NCI-H524 (cell line): ENCODE measurements at places on chromosomes 2 and 18.
A peak's percentile ranks its signal among the peaks of the same experiment; 100 is the strongest.

DNA sequence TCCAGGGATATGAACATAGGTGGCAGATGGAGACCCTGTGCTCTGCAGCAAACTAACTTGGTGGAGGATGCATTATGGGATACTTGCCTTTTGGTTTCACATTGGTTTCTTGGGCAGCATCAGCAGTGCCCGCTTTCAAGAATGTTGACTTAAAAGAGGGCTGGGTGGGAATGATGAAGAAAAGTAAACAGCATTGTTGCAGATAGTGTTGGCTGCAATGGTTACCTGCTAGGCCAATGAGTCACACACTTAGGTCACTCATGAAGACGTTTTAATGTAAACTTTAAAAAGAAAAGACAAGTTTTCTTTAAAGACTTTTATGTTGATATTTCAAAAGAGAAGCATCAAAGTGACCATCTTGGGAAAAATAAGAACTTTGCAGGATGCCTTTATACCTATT, 26.1 kb upstream of the FAM237A start:
- DNase-seq, result no peak

- no peak for DNase-seq
Observed at GRCh38 chr2:12070153-12070552, 323.7 kb downstream of the LPIN1 start.

GRCh38 chr2:238107525-238108422, 7.6 kb downstream of the ESPNL start:
- DNase-seq, result no peak

- no peak for DNase-seq
Observed at GRCh38 chr2:174522553-174522952, 35.7 kb upstream of the GPR155 start.

DNA sequence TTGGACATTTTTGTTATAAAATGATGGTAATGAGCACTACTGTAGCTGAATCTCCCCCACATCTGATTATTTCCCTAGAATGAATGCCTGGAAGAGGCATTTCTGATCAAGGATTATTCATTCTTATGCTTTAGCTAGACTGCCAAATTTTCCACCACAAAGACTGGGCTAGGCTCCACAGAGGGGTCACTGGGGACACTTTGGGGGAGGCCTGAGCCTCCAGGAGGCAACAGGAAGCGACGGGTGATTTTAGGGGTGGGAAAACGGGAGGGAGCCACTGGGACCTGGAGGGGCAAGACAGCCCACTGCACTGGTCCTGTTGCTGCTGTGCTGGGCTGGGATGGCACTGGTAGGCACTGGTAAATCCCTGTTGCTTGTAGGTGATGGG, 2.4 kb upstream of the ASB1 start:
- no peak for DNase-seq

GRCh38 chr2:233384811-233385488, 30.7 kb downstream of the DGKD start:
- DNase-seq, result no peak

GRCh38 chr2:101517758-101518271, 42.9 kb upstream of the RFX8 start:
- no peak for DNase-seq

GRCh38 chr2:122112216-122113005, 357.0 kb downstream of the TSN start:
- DNase-seq, result no peak

DNA sequence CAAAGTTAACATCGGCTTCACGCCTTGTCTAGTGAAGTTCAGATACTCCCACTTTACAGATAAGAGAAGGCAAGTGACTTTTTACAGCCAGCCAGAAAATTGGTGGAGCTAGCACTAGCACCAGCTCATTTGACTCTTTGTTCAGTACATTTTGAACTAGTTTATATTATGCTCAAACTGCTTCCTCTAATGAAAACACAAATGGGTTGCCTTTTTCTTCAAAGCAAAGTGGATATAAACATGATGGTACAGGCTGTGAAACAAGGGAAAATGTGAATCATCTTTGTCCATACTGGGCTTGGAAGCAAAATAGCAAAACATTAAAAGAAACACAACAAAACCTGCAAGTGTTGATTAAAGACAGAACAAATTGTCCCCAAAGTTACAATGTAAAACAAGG, 99.6 kb upstream of the LHCGR start:
- DNase-seq, result no peak

DNA sequence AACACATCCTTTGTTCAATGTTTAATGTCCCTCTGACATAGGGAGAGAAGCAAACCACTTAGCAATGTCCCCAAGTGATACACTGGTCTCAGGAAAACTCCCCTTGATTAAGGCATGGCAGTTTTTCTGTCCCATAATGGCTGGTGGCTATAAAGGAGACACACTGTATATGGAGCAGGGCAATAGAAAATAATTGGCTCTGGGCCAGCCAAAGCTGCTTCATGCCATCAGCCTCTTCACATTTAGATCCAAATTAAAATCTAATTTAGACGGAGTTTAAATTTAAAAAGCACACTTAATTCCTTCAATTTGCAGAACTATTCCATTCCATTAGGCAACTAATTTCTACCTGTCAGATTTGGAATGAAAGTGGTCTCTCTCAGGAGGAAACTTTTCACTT, 638.1 kb downstream of the DSC3 start:
- DNase-seq, result no peak

- peak; percentile 75 for DNase-seq
Observed at GRCh38 chr2:196980001-196980400, 53.5 kb upstream of the PGAP1 start.

DNA sequence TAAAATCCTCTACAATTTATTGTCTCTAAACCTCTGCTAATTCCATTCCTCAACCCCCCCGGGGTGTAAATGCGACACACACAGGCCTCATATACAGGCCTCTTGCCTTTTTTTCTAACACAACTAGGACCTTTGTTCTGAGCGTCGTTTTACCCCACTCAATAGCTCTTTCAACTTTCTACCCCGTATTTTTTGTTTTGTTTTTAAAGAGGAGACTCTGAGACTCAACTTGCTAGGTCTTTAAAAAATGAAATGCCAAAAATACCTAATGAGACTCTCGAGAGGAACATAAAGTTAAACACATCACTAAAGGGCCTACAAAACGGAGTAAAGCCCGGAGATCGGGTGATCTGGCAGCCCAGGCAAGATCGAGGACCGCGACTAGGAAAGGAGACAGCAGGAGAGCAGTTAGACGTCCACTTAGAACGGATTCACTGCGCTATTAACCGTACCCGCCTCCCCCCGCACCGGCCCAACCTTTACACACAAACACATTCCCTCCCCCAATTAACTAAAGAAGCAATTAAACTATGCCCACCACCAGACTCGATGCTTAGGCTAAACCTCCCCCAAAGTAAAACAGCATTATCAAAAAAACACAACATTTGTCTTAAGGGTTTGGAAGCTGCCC, 1.7 kb downstream of the TRIP12 start:
- peak; percentile 7 for DNase-seq

DNA sequence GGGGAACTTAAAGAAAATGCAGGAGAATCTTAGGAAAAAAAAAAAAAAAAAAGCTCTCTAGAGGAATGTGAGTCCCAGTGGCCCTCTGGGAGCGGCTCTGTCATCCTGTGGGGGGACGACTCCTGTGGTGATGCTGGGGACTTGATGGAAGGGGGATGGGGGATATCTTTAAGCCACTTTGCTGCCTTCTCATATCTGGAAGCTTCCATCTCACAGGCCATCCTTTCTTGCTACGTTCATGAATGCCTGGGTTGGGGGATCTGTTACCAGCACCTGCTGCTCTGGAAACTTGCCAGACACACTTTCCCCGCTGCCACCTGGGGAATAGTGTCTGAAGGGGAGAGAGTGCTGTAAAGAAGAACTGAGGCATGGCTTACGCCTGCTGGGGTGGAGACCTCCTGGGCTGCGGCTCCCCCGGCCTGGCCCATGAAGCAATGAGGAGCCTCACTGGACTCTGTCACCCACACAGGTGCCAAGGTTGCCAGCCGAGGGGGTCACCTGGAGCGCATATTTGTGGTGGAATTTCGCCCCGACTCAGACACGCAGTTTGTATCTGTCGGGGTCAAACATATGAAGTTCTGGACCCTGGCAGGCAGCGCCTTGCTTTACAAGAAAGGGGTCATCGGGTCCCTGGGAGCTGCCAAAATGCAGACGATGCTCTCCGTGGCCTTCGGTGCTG, 92.8 kb downstream of the RTN4 start:
- DNase-seq, result peak; percentile 44

DNA sequence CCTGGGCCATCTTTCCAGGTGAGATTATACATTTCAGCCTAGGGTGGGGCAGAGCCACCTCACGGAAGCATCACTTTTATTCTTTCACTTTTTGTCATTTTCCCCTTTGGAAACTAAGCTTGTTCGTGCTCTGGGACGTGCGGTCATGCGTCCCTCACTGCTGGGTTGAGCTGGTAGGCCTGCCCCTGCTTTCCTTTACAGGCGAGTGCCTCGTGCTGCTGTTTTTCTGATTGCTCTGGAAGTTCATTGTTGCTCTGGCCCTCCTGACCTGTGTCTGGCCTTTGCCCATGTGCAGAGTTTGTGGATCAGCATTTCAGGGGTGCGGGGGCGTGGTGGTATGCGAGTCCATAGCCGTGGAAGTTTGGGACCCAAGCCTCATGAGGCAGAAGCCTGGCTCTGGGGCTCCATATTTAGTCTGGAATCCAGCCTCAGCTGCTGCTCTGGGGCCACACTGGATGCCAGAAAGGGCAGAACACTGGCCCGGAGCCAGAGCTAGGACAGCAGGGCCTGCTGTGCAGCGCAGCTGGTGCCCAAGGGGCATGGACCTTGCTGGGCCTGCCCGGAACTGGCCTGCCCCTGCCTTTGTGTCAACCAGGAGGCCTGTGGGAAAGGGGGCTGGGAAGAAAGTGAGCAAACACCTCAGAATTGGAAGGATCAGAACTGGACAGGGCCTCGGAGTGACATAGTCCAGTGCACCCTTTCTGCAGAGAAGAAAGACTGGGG, 51.1 kb downstream of the CTIF start:
- DNase-seq, result no peak

GRCh38 chr18:78625847-78626246, 353.8 kb upstream of the SALL3 start:
- DNase-seq, result no peak

DNA sequence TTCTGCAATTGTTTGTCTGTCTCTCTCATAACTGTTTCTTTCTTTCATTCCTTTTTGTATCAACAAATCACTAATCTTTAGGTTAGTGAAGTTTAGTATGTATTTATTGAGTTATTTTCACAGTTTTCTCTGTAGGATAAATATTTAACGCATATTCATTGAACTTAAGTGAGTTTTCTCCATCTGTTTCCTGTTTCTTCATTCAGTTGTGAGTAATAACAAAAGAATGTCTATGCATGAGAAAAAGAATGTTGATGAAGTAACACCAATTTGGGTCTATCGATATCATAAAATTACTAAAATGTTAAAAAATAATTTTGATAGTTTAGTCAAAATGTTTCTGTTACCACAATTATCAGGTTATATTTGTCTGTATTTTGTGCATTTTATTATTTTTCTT, 948.0 kb downstream of the DSC3 start:
- DNase-seq, result no peak

DNA sequence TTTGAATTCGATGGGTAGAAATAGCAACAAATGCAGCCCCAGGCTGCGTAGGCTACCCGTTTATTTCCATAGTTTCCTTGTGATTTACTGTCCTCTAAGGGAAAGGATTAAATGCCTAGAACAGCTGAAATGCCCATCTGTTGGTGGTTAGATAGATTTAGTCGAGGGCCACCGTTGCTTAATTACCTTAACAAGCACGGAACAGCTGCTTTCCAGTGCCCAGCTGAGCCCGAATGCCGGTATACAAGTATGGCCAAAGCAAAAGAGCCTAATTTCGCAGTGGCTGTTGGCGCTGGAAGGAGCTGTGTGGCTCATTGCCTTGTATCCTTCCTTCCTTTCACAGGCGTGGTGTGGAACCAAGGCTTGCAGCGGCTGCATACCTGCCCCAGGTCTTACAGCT, 109.1 kb downstream of the CABLES1 start:
- DNase-seq, result peak; percentile 97

DNA sequence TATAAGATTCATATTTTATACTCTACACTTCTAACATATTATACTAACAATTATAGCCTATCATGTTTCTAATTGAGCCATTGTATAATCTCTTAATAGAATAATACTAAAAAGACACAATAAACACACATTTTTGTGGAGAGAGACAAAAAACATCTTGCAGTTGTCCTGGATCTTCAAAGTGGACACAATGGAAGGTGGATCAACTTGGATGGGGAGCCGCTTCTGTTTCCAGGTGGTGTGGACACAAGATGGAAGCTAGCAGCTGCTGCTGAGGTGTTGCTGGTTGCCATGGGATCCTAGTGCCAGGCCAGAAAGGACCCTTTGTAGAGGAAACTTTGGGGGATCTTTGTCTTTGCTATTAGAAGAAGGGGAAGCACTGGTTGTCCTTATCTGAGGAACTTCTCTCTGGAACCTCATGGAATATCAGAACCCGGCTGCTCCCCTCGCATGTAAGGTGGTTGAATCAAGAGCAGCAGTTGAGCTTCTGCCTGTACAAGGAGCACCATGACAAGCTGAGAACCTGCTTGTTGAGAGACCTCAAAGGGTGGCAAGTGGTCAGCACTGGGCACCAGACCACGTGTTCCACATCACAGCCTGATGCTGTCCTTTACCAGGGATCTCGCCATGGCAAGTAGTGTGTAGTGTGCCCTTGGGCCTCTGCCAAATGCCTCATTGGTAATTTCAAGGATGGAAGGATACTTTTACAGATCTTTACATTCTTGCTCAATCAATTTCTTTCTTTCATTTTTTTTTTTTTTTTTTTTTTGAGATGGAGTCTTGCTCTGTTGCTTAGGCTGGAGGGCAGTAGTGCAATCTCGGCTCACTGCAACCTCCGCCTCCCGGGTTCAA, 232.2 kb downstream of the MYCN start:
- DNase-seq, result no peak

DNA sequence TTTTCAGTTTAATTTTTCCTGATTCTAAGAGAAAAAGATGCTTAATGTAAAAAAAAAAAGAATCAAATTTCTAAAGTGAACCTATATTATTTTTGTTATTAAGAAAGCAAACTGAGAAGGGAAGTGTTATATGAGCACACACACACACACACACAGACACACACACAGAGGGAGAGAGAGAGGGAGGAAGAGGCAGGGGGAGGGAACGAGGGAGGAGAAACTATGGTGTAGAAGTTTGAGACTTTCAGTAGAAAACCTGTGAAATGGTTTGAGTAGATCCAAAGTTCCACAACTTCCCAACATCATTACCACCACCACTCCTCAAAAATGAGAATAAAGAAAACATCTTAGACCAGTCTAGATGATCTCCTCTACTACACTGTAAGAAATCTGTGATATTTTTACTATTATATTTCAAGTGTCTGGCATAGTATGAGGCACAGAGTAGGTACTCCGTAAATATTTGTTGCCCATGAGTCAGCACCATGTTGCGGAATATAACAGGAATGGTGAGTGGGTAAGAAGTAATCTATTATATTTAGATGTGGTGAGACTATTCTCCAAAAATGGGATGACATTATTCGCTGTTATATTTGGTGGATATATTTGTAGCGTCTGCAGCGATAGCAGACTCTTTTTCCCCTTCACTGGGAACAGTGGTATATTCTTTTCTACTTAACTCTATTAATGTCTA, 149.4 kb upstream of the DNMT3A start:
- no peak for DNase-seq

- DNase-seq, result no peak
Observed at GRCh38 chr2:121778741-121779487, 23.5 kb downstream of the TSN start.

- DNase-seq, result no peak
Observed at GRCh38 chr18:9290156-9290555, 44.4 kb upstream of the TWSG1 start.

GRCh38 chr2:47346-47725, 1.0 kb upstream of the FAM110C start:
- DNase-seq, result no peak

GRCh38 chr2:196360650-196361049, 189.3 kb upstream of the STK17B start:
- DNase-seq, result no peak

GRCh38 chr2:52881606-52882005, 886.0 kb upstream of the CHAC2 start:
- no peak for DNase-seq
